Activated naive CD8-positive, alpha-beta T cell treated with anti-CD3 and anti-CD28 coated beads for 36 hours (primary cell): ENCODE measurements at places on chromosomes 11 and 22. TPM values are rescaled to one million over a fixed set of nuclear protein-coding genes. Genes with fewer than 3 reads are reported as not detected.

- DNase-seq = no peak
- peaks cover 3% of the 10 kb centered on the region for H3K27me3 ChIP-seq
- H3K27ac ChIP-seq = no peak overlapping the region
Measured at GRCh38 chr22:33025675-33026074, 32.5 kb downstream of the SYN3 start.

Gene INS
- not detected for total RNA-seq

Gene AIFM3
- total RNA-seq = not detected

Gene LIF
- 282 TPM for total RNA-seq

- no peak overlapping the region for H3K27ac ChIP-seq
- no peak for DNase-seq
- peaks cover 6% of the 10 kb centered on the region for H3K36me3 ChIP-seq
- H3K27me3 ChIP-seq = peaks cover 1% of the 10 kb centered on the region
Measured at GRCh38 chr11:95138448-95138847, 48.8 kb downstream of the ENDOD1 start.

GRCh38 chr11:62919898-62920640 is 1.1 kb downstream of the CHRM1 start:
- H3K36me3 ChIP-seq = no peaks in the 10 kb centered on the region
- no peak overlapping the region for H3K27ac ChIP-seq
- H3K27me3 ChIP-seq = peaks cover 42% of the 10 kb centered on the region
- no peak for DNase-seq
- peaks cover 11% of the 10 kb centered on the region for H3K4me1 ChIP-seq

- DNase-seq = no peak
- no peak overlapping the region for H3K27ac ChIP-seq
- H3K4me1 ChIP-seq = peaks cover 9% of the 10 kb centered on the region
- H3K27me3 ChIP-seq = no peaks in the 10 kb centered on the region
- peaks cover 7% of the 10 kb centered on the region for H3K36me3 ChIP-seq
- no peak overlapping the region for H3K4me3 ChIP-seq
Measured at GRCh38 chr11:46484101-46484500, 92.5 kb upstream of the CHRM4 start.

DNA sequence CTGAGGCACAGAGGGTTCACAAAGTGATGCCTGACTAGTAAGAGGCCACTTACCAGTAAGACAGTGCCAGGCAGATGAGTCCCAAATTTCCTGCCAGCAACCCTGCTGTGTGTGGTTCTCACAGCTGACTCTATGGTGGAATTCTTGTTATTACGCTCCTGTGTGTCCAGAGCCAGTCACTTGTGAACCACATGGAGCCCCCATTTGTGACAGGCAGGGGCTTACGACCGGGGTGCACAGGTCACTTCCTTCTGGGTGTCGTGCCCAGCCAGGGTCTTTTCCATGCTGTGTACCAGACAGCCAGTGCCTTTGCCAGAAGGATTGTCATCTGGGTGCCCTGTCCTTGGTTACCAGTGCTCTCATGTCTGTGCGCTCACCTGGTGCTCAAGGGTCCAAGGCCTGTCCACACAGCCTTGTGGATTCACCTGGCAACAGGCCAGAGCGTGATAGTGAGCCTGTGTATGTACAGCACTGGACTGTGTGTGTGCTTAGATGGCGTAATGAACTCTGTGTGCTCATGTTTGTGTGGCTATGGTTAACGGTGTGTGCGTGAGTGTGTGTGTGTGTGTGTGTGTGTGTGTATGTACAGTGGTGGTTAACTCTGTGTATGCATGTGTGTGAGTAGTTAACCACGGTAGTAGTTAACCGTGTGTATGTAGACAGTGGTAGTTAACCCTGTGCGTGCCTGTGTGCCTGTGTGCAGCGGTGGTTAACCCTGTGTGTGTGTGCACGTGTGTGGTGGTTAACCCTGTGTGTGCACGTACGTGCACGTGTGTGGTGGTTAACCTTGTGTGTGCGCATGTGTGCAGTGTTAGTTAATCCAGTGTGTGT is 18.6 kb downstream of the GRAMD4 start:
- no peaks in the 10 kb centered on the region for H3K4me1 ChIP-seq
- no peaks in the 10 kb centered on the region for H3K27me3 ChIP-seq
- H3K4me3 ChIP-seq = no peak overlapping the region
- no peak overlapping the region for H3K27ac ChIP-seq
- H3K36me3 ChIP-seq = peaks cover 3% of the 10 kb centered on the region

DNA sequence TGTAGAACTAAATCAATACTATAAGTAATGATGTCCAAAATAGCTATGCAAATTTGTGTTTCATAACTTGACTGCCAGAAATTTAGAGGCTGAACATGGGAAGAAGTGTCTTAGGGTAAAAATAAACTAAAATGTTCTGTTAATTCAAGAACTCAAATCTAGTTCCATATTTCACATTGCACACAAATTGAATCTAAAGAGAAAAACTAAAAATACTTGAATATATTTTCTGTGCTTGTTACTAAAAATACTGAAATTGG is 43.5 kb downstream of the FANCF start:
- no peak overlapping the region for H3K4me3 ChIP-seq
- peaks cover 10% of the 10 kb centered on the region for H3K27me3 ChIP-seq
- H3K36me3 ChIP-seq = no peaks in the 10 kb centered on the region
- DNase-seq = no peak
- H3K27ac ChIP-seq = no peak overlapping the region
- peaks cover 9% of the 10 kb centered on the region for H3K4me1 ChIP-seq

Gene BLID
- not detected for total RNA-seq

DNA sequence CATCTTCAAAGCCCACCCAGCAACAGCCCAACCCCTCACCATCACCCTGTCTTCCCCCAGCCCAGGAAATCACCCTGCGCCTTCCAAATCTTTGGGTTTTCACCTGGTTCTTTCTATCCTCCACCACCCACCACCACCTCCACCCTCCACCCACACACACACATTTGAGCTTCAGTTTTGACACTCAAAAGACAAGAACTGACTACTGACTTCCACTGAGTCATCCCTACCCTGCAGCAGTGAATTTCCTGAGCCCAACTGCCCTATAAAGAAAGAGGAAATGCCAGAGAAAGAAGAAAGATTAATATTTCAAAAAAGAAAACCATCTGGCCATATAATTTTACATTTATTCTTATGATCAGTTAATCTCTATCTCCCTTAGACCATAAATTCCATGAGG is 137.5 kb downstream of the CHST1 start:
- no peak overlapping the region for H3K27ac ChIP-seq
- no peaks in the 10 kb centered on the region for H3K36me3 ChIP-seq
- no peak overlapping the region for H3K4me3 ChIP-seq

GRCh38 chr11:126328444-126328843 is 24.6 kb downstream of the DCPS start:
- H3K36me3 ChIP-seq = peaks cover 5% of the 10 kb centered on the region
- H3K27me3 ChIP-seq = no peaks in the 10 kb centered on the region
- DNase-seq = no peak
- H3K27ac ChIP-seq = no peak overlapping the region

GRCh38 chr22:35620624-35621251 is 3.6 kb upstream of the MB start:
- DNase-seq = no peak
- no peaks in the 10 kb centered on the region for H3K36me3 ChIP-seq
- no peak overlapping the region for H3K27ac ChIP-seq
- H3K4me1 ChIP-seq = peaks cover 9% of the 10 kb centered on the region

DNA sequence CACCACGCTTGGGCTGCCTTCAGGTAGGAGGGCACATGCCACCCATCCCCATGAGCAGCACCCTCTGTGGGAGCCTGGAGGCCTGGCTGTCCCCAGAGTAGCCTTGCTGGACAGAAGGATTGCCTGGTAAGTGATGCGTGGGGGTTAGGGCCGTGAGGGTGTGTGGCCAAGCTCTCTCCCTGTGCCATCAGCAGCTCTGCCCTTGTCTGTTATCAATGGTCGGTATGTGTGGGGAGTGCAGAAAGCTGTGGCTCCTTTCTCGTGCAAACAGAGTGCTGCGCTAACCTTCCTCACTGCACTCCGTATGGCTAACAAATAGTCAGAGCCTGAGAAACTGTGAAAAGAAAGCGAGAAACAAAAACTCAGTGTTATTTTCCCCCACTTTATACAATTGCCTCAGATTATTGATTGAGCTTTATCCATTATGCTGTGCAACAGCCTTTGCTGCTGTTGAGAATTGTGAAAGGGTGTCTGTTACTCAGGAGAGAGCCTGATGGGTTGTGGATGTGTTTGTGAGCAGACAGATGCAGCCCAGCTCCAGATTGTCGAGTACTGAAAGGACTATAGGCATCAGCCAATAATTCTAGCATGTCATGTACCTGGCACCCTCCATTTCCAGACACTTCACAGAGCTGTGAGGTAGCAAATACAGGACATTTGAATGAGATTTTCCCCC is 432.2 kb downstream of the NTM start:
- H3K27me3 ChIP-seq = peaks cover 10% of the 10 kb centered on the region
- no peak overlapping the region for H3K4me3 ChIP-seq
- H3K27ac ChIP-seq = no peak overlapping the region
- no peaks in the 10 kb centered on the region for H3K36me3 ChIP-seq
- H3K4me1 ChIP-seq = no peaks in the 10 kb centered on the region
